ENCODE measurements at places on chromosomes 16 and 17.

- DNase-seq: no peak
Measured at GRCh38 chr16:58413359-58413758, 21.1 kb downstream of the GINS3 start.

DNA sequence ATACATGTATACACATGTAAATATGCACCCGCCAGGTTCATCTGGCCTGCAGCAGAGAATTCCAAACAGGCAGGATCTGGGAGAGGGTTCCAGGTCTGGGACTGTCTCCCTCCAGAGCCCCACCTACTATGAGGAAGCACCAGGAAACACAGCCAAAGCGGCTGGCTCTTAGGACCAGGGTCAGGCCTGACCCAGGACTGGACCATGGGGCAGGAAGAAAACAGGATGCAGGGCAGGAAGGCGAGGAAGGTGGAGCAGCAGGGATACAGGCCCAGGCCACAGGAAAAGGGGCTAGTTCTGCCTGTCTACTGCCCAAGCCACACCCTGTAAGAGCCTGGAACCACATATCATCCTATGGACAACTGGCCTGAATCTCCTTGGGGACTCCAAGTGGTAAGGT lies 2.2 kb downstream of the HID1 start:
- DNase-seq: no peak

DNA sequence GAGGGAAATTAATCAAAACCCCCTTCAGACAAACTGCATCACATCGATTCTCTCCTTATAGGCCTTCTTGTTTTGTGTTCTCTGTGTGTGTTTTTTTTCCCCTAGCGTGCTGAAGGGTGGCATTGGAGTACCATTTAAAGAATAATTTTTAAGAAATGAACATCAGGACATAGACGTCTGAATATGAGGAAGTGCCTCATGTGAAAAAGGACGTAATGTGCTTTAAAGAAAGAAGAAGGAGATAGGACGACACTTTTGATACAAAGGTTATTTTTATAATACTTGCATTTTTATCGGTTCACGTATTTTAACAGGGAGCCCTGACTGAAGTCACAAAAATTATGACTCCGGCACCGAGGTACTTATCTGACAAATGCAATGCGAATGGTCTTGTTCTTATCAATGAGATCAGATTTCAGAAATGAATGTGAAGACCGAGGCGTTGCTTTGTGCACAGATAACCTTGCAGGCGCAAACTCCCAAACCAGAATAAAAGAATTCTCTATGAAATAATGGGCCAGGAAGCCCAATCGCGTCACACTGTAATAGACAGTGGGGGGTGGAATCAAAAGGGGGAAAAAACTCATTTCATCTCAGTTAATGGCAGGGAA lies 606.3 kb downstream of the MAF start:
- no peak for DNase-seq

DNA sequence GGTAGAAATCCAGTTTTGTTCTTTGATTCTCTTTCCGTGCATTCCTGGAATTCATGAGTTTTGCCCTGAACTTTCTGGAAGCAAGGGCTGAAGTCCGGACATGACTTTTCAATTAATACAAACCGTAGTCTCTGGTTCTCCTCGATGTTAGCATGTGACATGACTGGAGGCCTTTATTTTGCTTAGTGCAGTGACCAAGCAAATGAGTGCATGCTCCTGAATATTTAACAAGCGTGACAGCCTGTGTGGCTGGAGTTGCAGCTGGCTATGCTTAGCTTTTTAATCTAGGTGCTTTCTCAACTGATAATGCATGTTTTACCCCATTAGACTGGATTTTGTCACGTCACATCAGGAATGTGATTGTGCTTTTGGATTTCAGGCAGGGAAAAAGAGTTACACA lies 302.1 kb downstream of the MAP2K6 start:
- DNase-seq: no peak

DNA sequence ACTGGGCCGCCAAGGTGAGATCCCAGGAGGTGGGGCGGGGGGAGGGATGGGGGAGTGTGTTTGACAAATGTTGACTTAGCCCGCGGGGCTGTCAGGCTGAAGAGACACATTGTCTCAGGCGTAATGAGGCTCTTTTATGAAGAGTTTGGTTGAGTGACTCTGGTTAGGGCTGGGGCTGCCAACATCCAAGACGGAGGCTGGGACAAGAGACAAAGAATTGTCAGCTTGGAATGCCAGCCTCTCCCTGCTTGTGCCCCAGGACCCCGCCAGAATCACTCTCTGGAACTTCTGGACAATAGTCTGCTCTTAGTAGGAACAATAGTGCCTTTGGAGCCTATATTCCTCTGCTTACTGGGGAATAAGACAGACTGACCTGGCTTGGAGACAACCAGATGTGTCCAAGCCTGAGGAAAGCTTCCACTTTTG lies 24.0 kb downstream of the PCTP start:
- DNase-seq: no peak

GRCh38 chr17:77872199-77872598 lies 86.3 kb upstream of the TNRC6C start:
- no peak for DNase-seq

GRCh38 chr17:50117202-50118051 lies 12.5 kb downstream of the SAMD14 start:
- DNase-seq: no peak

- DNase-seq: no peak
Measured at GRCh38 chr17:12826431-12826830, 37.1 kb downstream of the ARHGAP44 start.

- no peak for DNase-seq
Measured at GRCh38 chr17:30997842-30998241, 27.0 kb downstream of the RNF135 start.

DNA sequence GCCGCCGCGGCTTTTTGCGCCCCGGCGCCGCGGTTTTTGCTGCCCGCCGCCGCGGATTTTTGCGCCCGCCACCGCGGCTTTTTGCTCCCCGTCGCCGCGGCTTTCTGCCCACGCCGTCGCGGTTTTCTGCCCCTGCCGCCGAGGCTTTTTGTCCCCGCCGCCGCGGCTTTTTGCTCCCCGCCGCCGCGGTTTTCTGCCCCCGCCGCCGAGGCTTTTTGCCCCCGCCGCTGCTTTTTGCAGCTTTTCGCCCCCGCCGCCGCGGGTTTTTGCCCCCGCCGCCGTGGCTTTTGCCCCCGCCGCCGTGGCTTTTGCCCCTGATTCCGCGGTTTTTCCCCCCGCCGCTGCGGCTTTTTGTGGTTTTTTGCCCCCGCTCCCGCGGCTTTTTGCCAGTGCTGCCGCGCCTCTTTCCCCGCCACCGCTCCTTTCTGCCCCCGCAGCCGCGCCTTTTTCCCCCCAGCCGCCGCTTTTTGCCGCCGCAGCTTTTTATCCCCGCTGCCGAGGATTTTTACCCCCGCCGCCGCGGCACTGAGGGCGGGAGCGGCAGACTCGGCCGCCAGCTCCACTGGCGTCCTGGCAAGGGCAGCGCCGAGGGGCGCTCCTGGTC lies 518.6 kb upstream of the WSB1 start:
- DNase-seq: no peak

GRCh38 chr17:34051046-34051445 lies 204.0 kb upstream of the CCL2 start:
- no peak for DNase-seq

- DNase-seq: no peak
Measured at GRCh38 chr16:12349936-12350850, 373.7 kb downstream of the SNX29 start.

- no peak for DNase-seq
Measured at GRCh38 chr17:72858826-72859495, 233.5 kb downstream of the SLC39A11 start.

GRCh38 chr16:84319146-84319760 lies 24.6 kb downstream of the WFDC1 start:
- DNase-seq: no peak

GRCh38 chr17:28338056-28338768 lies 2.7 kb downstream of the TNFAIP1 start:
- DNase-seq: no peak

DNA sequence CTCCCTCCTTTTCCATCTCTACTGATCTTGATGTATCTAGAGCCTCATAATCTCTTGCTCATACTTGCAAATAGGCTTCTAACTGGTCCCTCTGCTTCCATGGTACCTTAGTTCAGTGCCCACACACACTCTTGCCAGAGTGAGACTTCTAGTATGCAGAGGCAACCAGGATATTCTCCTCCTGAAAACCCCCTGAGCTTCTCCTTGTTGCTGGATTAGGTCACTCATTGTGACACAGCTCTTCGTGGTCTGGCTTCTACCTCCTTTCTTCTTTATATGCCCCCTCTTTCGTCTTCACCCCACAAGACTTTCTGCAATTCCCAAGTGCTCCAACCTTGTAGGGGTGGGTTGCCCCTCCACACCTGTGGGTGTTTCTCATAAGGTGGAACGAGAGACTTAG lies 2.5 kb upstream of the FAM20A start:
- no peak for DNase-seq

DNA sequence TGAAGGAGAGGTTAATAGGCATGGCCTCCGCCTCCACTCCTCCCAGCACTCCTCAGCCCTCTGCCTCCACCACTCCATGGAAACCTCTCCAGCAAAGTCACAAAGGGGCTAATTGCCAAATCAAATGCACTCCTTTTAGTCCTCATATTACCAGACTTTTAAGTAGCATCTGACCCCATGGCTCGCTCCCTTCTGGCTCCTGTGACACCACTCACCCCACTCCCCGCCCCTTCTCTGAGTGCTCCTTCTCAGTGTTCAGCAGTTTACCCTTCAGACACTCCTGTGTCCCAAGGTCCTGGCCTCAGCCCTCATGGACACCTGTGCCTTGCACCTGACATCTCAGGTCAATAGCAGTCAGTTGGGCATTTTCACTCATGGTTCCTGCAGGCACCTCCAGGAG lies 243.5 kb upstream of the CCL2 start:
- DNase-seq: no peak

- no peak for DNase-seq
Measured at GRCh38 chr16:23024044-23024443, 125.2 kb downstream of the USP31 start.

DNA sequence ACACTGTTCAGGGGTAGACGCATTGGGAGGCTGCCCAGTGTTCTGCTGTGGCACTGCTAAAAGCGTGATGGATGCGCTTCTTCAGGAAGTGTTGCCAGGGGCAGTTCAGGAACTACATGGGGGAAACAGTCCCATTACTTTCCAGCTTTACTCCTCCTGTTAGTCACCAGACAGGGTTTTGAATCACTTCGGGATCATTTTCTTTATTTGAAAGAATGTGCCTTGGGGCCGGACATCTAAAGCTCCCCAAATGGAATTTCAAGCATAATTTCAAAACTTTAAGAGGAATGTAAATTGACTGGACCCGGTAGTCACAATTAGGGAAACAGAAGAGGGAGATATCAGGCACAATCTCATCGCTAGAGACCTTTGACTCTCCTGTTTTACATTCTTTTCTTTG lies 1.3 kb upstream of the KRTAP2-1 start:
- DNase-seq: no peak

DNA sequence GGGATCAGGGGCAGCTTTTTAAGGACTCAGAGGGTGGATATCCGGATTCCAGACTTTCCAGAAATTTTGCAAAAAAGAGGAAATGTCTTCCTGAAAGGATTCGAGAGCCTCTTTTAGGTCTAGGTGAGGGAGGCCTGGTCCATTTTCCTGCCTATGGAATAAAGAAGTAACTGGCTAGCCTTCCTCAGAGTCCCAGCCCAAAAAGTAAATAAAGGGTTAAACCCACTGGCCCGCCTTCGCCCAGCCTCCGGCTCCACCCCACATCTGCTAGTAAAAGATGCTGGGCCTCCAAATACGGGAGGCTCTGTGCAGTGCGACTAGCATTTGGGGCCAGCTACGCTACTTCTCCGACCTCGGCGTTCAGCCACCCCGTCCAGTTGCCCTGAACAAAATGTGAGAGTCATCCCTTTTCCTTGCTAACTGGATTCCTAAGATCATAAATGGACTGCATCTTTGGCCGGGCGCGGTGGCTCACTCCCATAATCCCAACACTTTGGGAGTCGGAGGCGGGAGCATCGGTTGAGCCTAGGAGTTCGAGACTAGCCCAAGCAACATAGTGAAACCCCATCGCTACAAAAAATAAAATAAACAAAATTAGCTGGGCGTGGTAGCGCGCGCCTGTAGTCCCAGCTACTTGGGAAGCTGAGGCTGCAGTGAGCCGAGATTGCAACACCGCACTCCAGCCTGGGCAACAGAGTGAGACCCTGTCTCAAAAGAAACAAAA lies 824 bp upstream of the MPP2 start:
- no peak for DNase-seq

- DNase-seq: no peak
Measured at GRCh38 chr16:57509231-57509923, 23.1 kb upstream of the DOK4 start.

GRCh38 chr17:8922451-8922850 lies 43.1 kb downstream of the PIK3R5 start:
- no peak for DNase-seq

DNA sequence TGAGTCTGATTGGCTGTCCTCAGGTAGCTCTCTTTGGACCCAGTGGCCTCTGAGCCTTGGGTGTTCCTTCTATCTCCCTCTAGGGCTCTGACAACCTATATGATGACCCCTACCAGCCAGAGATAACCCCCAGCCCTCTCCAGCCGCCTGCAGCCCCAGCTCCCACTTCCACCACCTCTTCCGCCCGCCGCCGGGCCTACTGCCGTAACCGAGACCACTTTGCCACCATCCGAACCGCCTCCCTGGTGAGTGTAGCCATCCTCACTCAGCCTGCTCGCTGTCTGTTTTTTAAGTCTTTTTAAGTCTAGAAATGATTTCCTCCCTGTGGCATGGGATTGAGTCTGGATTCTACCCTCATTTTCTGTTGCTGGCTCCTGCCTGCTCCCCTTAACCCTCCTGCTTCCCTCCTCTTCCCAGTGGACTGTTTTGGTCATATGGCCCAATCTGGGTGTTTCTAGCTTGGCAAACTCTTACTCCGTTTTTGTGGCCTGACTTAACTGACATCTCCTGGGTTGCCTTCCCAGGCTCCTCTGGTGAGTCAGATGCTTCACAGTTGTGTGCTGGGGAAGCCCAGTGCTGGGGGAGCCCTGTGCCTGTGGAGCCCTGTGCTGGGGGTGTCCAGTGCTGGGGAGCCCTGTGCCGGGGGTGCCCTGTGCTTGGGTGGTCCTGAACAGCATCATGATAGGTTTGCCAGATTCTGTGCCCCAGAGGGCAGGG lies 9.9 kb downstream of the TAOK2 start:
- DNase-seq: no peak

DNA sequence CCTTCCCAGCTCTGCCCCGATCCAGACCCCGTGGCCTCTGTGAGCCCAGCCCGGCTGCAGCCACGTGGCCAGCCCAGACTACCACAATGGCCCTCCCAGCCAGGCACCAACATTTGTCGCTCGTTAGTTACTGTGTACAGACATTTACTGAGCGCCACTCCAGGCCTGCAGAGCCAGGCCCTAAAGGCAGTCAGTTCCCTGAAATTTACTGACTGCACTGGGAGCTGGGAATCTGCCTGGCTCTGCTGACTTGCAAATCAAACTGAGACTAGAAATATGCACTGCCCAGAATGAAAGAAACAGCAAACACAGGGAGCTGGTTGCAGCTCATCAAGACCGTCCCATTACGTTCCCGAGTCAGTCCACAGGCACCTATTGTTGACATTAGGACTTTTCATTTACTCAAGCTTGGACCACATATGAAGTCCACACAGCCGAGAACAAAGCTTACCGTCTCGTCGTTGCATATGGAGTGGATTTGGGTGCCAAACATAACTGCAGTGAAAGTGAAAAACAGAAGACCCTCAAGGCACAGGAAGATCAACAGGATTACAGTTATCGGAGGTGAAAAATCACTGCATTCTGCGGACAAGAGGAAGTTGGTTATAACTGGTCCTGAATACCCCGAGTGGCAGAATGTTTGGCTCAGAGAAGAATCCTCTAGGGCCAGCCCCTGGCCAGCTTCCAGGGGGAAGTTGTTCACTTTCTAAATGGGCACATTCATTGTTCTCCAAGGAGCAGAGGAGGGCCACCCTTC lies 34.5 kb downstream of the ZDHHC7 start:
- no peak for DNase-seq
